ENCODE measurements at places on chromosomes 4 and X.

GRCh38 chr4:11218692-11219091, 210.0 kb downstream of the HS3ST1 start:
- DNase-seq = no peak

DNA sequence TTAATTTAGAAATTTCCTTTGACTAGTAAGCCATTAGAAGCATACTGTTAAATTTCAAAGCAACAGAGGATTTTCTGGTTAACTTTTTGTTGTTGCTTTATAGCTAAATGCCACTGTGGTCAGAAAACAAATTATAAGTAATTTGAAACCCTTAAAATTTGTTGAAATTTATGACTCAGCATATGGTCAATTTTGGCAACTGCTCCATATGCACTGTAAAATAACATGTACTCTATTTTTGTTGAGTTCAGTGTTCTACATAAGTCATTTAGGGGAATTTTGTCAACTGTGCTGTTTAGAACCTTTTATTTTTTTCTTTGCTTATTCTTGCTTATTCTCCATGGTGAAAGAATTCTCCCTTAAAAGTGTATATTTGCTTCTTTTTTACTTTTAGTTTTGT, 28.6 kb downstream of the SCLT1 start:
- no peak for DNase-seq

- no peak for DNase-seq
These were observed 367.4 kb downstream of the MID1IP1 start for GRCh38 chrX:39168609-39169008.

- no peak for DNase-seq
These were observed 248.2 kb downstream of the CAMK2D start for GRCh38 chr4:113513382-113513781.

DNA sequence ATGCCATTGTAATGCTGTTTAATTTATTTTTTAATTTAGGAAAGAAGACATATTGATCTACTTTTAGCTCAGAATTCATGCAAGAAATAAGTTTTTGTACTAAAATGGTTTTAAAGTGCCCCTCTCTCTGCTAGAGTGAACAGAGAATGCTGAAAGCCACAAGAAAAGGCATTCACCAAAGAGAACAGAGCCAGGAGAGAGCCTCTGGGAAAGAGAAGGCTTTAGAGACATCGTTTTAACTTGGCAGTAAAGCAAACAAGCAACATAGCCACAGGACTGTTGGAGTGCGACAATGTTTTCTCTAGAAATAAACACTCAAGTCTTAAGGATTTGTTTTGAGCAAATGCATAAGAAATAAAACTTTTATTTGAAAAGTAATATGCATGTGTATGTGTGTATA, 484.1 kb upstream of the CPEB2 start:
- DNase-seq = no peak
